ENCODE measurements at places on chromosomes 16 and 17.

DNA sequence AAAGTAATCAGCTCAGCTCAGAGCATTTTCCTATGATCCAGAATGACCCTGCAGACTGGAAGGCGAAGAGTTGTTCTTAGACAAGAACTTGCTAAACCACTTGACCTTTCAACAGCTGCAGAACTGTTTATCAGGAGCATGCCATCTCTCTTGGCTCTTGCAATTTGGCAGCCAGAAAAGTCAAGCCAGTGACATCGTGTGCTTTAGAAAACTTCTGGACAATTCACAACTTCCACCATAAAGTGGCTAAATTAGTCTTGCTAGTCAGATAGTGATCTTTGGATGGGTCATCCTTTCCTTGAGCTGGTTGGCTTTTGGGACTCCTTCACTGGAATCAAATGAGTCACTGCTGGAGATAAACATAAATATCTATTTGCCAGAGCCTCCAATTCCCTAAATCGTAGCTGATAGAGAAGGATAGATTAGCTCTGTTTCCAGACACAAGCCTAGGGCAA, 146.5 kb downstream of the MAP2K6 start:
- DNase-seq: no peak

DNA sequence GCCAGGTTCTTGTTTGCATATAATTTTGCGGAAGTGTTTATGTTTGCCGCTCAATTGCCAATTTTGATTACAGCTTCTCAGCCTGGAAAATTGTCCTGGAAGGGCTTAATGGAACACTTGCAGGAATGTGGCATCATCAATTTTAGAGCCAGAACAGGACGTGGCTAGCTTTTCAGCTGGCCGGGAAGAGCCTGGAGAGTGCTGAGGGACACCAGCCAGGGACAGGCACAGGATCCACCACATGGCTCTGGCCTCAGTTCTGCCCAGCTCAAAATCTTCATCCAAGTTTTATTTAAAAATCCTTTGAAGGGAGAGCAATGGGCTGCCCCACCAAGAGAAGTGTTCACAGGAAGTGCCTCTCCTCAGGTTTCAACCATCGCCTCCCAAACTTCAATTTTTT, 287.2 kb upstream of the HSBP1 start:
- no peak for DNase-seq

DNA sequence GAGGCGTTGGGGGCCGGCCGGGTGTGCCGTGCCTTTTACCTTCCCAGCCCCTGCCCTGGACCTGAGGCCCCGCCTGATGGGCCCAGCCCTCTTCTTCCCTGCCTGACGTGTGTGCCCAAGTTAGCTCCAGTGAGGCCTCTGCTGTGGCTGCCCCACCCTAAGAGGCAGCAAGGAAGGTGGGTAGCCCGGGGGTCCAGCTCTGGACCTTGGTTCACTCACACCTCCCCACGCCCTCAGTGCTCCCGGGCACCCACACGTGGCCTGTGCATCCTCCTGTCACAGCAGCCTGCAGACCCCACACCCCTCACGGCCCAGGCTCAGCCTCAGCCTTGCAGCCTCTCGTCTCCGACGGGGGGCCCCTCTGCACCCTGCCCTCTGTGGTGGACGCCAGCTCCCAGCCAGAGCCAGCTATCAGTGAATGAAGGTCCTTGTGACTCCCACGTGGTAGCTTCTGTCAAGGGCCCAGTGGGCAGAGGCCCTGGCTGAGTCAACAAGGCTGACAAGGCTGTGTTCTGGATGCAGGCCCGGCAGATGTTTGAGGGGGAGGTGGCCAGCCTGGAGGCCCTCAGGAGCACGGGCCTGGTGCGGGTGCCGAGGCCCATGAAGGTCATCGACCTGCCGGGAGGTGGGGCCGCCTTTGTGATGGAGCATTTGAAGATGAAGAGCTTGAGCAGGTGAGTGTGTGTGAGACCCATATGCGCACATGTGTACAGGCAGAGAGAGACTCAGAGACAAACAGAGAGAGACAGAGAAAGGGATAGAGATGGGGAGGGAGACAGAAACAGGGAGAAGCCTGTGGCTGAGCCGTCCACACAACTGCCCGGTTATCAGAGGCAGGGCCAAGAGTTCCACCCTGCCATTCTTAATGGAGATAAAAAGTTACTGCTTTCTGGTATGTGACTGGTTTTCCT, 2.8 kb downstream of the FN3K start:
- no peak for DNase-seq

- DNase-seq: no peak
These were observed 102.9 kb upstream of the TMEM97 start for GRCh38 chr17:28216052-28216451.

- DNase-seq: no peak
These were observed 18.7 kb downstream of the KRT9 start for GRCh38 chr17:41553176-41553575.

DNA sequence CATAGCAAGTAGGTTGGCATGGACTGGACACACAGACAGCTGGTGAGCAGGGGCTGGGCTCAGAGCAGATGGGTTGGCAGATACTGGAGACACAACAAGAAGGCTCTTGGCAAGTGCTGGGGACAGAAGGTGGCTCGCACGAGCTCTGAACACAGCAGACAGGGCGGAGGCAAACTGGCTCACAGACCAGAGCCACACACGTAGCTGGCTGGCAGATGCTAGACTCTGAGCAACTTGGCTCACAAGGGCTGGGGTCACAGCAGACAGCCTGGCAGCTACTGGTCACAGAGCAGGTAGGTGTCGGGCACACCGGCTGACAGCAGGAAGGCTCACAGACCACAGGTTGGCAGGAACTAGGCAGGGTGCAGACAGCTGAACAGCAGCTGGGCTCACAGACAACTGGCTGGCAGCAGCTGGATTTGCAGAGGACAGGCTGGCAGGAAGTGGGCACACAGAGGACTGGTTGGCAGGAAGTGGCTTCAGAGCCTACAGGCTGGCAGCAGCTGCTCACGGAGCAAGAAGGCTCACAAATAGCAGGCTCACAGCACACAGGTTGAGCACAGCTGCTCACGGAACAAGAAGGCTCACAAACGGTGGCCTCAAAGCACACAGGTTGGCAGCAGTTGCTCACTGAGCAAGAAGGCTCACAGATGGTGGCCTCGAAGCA, 725 bp downstream of the KRTAP16-1 start:
- no peak for DNase-seq

Measured in lower leg skin (tissue), 4 donors.